ENCODE measurements at places on chromosomes 6 and 20.
A peak's percentile ranks its signal among the peaks of the same experiment; 100 is the strongest.

GRCh38 chr6:148082696-148083095, 259.9 kb upstream of the SASH1 start:
- DNase-seq, result no peak

- no peak for DNase-seq
Observed at GRCh38 chr6:16095180-16095579, 33.7 kb upstream of the MYLIP start.

DNA sequence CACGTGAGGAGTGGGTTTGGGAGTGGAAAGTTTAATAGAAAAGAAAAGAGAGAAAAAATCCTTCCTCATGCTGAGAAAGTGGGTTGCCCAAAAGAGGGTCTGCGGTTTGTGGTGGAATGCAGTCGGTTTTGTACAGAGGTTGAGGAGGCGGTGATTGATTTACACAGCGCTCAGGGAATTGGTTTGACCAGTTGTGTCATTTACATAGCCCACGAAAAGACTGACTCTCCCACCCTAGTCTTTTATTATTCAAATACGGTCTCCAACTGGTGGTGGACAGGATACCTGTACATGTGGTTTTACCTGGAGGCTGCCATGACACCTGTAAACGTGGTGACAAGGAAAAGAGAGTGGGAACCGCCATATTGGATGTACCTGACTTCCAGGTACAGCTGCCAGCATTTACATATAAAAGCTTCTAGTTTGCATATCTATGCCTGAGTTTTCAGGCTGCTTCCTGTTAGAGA, 42.1 kb downstream of the HLA-DPB1 start:
- DNase-seq, result no peak

DNA sequence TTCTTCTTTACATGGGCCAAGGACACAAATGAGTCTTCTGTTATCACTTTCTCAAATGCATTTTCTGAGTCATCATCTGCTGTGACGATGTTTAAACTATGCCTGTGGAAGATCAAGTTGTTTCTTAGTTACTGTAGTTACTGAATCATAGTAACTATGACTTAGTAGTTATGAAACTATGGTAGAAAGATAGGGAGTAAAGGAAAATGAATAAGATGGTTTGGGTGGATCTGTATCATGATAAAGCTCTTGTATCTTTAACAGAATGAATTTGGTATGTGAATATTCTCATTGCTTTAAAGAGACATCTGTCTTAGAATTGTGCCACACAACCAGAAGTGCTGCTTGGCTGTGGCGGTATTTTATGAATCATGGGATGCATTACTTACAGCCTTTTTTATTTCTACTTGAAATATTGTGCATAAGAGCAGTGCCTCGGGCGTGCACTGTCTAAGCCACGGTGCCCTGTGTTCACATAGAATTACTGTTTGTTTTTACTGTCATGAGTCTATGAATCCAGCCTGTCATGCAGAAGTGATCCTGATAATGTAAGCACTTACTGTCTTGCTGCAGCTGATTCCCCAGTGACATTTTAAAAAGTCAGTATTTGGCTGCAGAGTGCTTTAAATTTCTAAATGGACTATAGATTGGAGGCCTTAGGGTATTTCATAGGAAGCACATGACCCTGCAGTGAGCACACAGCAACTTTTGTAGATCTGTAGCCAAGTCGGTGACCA, 215.2 kb downstream of the TMEM242 start:
- no peak for DNase-seq

DNA sequence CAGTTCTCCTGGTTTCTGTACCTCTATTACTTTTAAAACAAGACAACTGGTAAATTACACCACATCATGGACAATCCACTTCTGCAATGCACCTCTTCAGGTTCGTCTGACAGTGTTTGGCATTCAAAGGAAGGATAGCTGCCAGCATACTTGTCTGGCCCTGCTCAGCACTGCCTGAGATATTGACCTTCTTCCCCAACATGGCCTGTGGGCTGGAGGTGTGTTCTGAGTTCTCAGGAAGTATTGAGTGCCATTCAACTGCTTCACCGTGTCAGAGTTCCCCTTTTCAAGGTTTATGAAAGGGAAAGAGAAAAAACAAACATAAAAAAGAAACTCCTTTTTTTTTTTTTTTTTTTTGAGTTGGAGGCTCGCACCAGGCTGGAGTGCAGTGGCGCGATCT, 267.9 kb upstream of the SASH1 start:
- no peak for DNase-seq

DNA sequence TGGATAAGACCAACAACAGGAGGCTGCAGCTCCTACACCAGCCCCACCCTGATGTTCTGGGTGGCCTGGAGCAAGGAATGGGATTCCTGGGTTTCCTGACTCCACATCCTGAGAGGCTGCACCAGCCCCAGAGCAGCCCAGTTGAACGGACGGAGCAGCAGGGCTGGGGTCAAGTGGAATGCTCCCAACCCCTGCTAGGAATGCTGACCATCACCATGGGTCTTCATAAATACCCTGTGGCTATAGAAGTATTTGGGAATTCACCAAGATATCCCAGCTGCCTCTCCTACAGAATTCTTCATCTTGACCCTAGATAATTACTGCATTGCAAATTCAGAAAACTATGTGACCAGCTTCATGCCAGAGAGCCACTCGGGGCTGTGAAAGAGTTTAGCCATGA, 180.3 kb downstream of the THBS2 start:
- no peak for DNase-seq

DNA sequence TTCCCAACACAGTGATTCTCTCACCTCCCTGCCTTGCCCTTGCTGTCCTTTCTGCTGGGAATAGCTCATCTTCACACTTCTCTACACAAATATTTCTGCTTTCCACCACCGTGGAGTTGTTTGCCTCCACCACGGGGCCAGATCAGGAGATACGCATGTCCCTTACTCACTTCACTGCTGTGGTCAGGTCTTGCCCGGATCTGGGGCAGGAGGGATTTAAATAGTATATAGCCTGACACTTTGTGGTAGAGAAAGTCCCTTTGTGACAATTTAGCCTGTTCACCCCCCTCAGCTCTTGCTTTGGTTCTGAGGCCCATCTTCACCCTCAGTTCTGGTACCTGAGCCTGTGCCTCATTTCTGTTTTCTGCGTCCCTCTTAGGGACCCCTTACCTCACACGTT, 92.6 kb upstream of the PREP start:
- DNase-seq, result no peak

GRCh38 chr20:52193133-52193532, 1.6 kb upstream of the ZFP64 start:
- no peak for DNase-seq

DNA sequence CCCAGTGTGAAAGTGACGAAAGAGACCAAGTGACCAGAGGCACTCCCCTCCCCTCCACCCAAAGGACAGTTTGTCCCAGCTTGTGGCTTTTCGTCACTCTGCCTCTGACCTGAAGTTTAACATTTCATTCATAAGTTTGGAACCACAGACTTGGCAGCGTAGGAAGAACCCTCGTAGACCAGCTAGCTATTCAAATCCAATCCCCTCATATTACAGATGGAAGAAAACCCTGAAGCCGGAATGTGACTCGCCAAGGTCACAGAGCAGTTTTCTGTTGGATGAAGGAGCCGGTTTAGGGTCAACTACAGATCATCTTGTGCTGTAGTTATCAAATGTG, 3.9 kb upstream of the SYS1 start:
- DNase-seq, result peak; percentile 58

GRCh38 chr6:166530211-166531095, 56.0 kb downstream of the RAMACL start:
- no peak for DNase-seq
